ENCODE measurements at places on chromosomes 11 and 22. TPM values are rescaled to one million over a fixed set of nuclear protein-coding genes. Genes with fewer than 3 reads are reported as not detected.

The SEPTIN3 gene
- not detected for total RNA-seq

The NAALAD2 gene
- total RNA-seq = under 0.01 TPM

The KCTD14 gene
- total RNA-seq = 0.36 TPM

The CATSPERZ gene
- total RNA-seq = 0.27 TPM

The RIC3 gene
- total RNA-seq = not detected

The SLC25A1 gene
- 46.4 TPM for total RNA-seq

The TBX10 gene
- not detected for total RNA-seq

The OSBP2 gene
- total RNA-seq = 5.6 TPM

The MYO7A gene
- total RNA-seq = 0.18 TPM

The MFRP gene
- total RNA-seq = not detected

The SCUBE1 gene
- total RNA-seq = not detected

The GP1BB gene
- 0.54 TPM for total RNA-seq

The FOLH1 gene
- total RNA-seq = 0.85 TPM

The ASPHD2 gene
- total RNA-seq = 6.9 TPM

The NCR3LG1 gene
- 4.4 TPM for total RNA-seq

The CNTF gene
- total RNA-seq = 1.5 TPM

The CSKMT gene
- 12.7 TPM for total RNA-seq

The RTL10 gene
- total RNA-seq = 26.2 TPM

The GAL3ST3 gene
- total RNA-seq = not detected

The NRXN2 gene
- total RNA-seq = 0.09 TPM

The OPCML gene
- total RNA-seq = not detected

The SCN4B gene
- 0.09 TPM for total RNA-seq

The NXPE2 gene
- not detected for total RNA-seq

The B4GAT1 gene
- total RNA-seq = 23.8 TPM

The APOA5 gene
- not detected for total RNA-seq

The P2RX3 gene
- not detected for total RNA-seq

The RASSF10 gene
- under 0.01 TPM for total RNA-seq

The HEPHL1 gene
- total RNA-seq = not detected

The OR5A1 gene
- total RNA-seq = not detected

The PRR33 gene
- total RNA-seq = not detected

The CRYBB2 gene
- 0.18 TPM for total RNA-seq

The ELF5 gene
- not detected for total RNA-seq

The RRP7A gene
- total RNA-seq = 39.2 TPM

The NECTIN1 gene
- 10.5 TPM for total RNA-seq

The PTPRCAP gene
- 0.85 TPM for total RNA-seq

The XKR3 gene
- total RNA-seq = not detected

The KRTAP5-9 gene
- total RNA-seq = not detected

The APOL3 gene
- 31.8 TPM for total RNA-seq

The ZNF280B gene
- 0.56 TPM for total RNA-seq

The OR51B2 gene
- not detected for total RNA-seq

The IL17REL gene
- total RNA-seq = not detected

The SYT7 gene
- total RNA-seq = 0.19 TPM

The OR2AG2 gene
- 0.09 TPM for total RNA-seq

All from endothelial cell of coronary artery (primary cell).